ENCODE measurements at places on chromosomes 7 and 10.

GRCh38 chr7:44338600-44338999 is 13.2 kb upstream of the CAMK2B start:
- no peaks in the 10 kb centered on the region for H3K4me1 ChIP-seq
- H3K4me3 ChIP-seq = no peak overlapping the region
- no peaks in the 10 kb centered on the region for H3K27me3 ChIP-seq
- no peak overlapping the region for H3K27ac ChIP-seq

DNA sequence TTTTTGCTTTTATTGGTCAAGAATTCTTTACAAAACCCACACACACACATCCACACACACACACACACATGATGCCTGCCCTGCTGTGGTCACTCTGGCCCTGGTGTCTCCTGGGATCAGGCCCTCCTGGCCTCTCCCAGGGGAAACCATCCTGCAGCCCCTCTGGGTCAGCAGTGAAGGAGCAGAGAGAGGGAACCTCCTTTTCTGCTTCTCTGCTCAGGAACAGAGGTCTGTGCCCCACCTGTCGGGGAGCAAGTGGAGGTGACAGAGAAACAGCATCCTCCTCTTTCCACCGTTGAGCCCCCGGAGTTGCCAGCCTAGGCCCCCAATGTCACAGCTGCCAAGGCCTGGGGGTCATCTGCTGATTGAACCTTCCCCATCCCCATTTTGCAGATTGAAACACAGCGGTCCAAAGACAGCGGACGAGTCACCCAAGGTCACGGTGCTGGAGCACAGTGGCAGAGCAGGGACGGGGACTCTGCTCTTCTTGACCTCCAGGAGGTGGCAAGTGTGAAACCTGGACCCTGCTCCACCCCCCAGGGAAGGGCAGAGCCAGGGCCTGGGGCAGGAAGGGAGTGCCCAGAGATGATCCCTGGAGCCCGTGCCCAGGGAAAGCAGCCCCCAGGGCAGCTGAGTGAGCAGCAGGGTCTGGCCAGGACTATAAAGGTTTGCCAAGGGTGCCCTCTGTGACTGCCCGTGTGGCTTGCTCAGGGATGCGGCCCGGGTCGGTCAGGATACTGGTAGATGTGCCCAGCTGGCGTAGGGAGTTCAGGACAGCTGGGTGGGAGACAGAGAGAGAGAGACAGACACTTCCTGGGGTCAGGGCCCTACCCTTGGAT is 15.0 kb upstream of the TBL2 start:
- H3K4me1 ChIP-seq = no peaks in the 10 kb centered on the region
- DNase-seq = no peak

DNA sequence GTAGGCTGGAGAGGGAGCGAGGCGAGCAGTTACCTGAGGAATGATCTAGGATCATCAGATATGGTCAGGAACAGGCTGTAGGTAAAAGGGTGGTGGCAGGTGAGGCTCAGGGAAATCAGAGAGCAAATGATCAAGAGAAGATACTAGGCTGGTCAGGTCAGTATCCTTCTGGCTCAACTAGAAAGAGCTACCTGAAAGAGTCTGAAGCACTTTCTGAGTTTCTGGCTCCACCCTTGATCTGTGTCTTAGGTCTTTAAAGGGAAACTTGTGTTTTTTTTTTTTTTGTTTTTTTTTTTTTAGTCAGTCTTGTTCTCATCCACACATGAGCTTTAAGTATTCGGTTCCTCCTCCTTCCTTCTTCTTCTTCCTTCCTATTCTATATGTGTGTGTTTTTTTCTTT is 10.5 kb downstream of the ADAM22 start:
- H3K4me1 ChIP-seq = no peaks in the 10 kb centered on the region
- H3K4me3 ChIP-seq = no peak overlapping the region
- H3K27ac ChIP-seq = no peak overlapping the region
- no peak for DNase-seq
- H3K27me3 ChIP-seq = no peaks in the 10 kb centered on the region
- H3K36me3 ChIP-seq = no peaks in the 10 kb centered on the region

- H3K4me1 ChIP-seq = no peaks in the 10 kb centered on the region
- peaks cover 7% of the 10 kb centered on the region for H3K27me3 ChIP-seq
- no peak overlapping the region for H3K4me3 ChIP-seq
- no peak overlapping the region for H3K27ac ChIP-seq
- no peak for DNase-seq
Measured at GRCh38 chr10:79249186-79250121, 97.8 kb upstream of the PPIF start.

DNA sequence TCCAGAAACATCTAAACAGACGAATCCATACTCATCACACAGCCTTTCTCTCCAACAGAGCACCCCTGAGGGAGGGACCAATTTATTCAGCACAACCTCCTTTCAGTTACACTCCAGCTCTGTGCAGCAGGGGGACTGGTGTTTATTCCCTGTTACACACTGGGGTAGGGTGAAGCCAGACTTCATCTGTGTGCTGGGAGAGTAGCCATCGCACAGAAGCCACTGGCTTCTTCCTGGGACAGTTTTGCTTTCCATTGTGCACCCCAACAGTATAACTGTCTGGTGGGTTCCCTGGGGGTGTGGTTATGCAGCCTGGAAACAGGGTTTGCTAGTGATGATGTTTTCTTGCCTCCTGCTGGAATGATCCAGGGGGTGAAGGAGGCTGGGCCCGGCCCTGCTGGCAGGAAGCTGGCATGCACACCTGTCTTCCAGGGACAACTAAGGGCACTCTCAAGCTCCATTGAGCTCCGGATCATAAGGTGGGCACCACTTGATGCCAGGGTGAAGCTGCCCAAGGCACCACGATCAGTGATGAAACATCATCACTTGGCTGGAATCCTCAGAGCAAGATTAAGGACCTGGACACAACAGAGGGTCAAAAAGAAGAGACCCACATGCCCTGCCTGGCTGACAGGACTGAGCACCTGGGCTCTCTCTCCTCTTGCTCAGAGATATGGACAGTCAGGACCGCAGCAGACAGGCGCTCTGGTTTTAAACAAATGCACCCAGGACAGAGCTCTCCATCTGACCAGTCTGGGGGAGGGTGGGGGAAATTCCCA is 293.2 kb downstream of the GRID1 start:
- no peak for DNase-seq
- H3K36me3 ChIP-seq = no peaks in the 10 kb centered on the region
- no peak overlapping the region for H3K27ac ChIP-seq
- H3K27me3 ChIP-seq = no peaks in the 10 kb centered on the region
- no peaks in the 10 kb centered on the region for H3K4me1 ChIP-seq

DNA sequence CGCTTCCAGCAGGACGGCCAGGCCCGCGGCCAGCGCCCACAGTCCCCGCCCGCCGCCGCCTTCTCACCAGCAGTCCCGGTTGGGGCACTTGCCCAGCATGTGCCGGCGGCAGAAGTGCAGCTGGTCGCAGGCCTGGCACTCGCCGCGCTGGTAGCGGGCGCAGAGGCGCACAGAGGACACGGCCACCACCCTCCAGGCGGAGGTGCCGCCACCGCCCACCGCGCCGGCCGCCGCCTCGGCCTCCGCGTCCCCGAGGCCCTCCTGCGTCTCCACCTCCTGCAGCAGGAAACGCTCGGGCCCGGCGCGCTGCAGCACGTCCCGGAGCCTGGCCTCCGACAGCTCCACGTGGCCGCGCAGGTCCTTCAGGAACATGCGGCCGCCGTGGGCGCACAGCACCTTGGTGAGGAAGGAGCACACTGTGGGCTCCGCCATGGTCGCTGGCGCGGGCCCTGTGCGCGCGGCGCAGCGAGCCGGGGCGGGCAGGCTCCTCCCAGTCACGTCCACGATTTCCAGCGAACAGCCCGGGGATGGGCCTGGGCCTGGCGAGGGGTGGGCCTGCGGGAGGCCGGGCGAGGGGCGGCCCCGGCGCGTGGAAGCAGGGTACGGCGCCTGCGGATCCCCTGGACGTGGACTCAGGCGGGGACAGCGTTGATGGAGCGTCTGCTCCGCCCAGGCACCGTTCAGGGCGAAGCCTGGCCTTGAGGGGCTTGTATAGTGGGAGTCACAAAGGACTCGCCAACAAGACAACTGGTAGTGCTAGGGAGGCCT is at the start of gene ZC3HAV1L:
Gene ZC3HAV1L (minus strand): TSS at position 457 of the 768 bp plus-strand sequence. CDS start 25 bp downstream, at position 432.
- no peaks in the 10 kb centered on the region for H3K36me3 ChIP-seq
- DNase-seq = peak; percentile 61
- H3K4me1 ChIP-seq = peaks cover 2% of the 10 kb centered on the region
- H3K4me3 ChIP-seq = peak within 1 kb of the TSS; percentile 72
- H3K27ac ChIP-seq = no peak within 1 kb of the TSS
- no peaks in the 10 kb centered on the region for H3K27me3 ChIP-seq

- H3K27ac ChIP-seq = no peak overlapping the region
- H3K36me3 ChIP-seq = no peaks in the 10 kb centered on the region
- no peak for DNase-seq
- H3K4me1 ChIP-seq = no peaks in the 10 kb centered on the region
- H3K27me3 ChIP-seq = no peaks in the 10 kb centered on the region
Measured at GRCh38 chr7:97601931-97602457, 129.9 kb upstream of the TAC1 start.

- no peak overlapping the region for H3K27ac ChIP-seq
- peaks cover 31% of the 10 kb centered on the region for H3K27me3 ChIP-seq
- no peak for DNase-seq
- H3K36me3 ChIP-seq = no peaks in the 10 kb centered on the region
Measured at GRCh38 chr10:21502348-21502740, 23.1 kb downstream of the SKIDA1 start.

GRCh38 chr10:26335574-26336093 is 102.5 kb upstream of the APBB1IP start:
- H3K27me3 ChIP-seq = no peaks in the 10 kb centered on the region
- H3K4me1 ChIP-seq = no peaks in the 10 kb centered on the region
- no peak overlapping the region for H3K4me3 ChIP-seq

- H3K4me3 ChIP-seq = no peak overlapping the region
- H3K4me1 ChIP-seq = no peaks in the 10 kb centered on the region
- no peaks in the 10 kb centered on the region for H3K27me3 ChIP-seq
Measured at GRCh38 chr7:3068530-3068929, 24.9 kb upstream of the CARD11 start.

- peak; percentile 75 for DNase-seq
- peaks cover 9% of the 10 kb centered on the region for H3K4me1 ChIP-seq
- peaks cover 3% of the 10 kb centered on the region for H3K36me3 ChIP-seq
- peak overlapping the region; percentile 95 for H3K27ac ChIP-seq
Measured at GRCh38 chr10:103231047-103231551, 14.6 kb upstream of the RPEL1 start.

GRCh38 chr7:151427705-151428377 is 12.1 kb downstream of the CRYGN start:
- peaks cover 3% of the 10 kb centered on the region for H3K4me1 ChIP-seq
- no peak for DNase-seq
- H3K27me3 ChIP-seq = no peaks in the 10 kb centered on the region
- H3K4me3 ChIP-seq = no peak overlapping the region
- no peaks in the 10 kb centered on the region for H3K36me3 ChIP-seq

DNA sequence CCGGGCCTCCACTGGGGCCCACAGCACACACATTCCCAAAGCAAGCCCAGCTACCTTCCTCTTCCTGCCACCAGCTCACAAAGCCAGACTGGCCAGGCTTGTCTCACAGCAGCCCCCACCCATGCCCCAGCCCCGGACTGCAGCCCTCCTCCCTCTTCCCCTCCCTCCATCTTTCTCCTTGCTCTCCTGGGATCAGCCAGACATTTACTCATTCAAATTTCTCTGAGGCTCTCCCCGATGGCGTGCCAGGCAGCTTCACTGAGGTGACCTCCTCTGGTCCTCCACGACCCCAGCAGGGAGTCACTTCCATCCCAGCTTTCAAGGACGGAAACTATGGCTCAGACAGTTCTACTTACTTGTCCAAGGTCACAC is 187.5 kb downstream of the GRID1 start:
- no peaks in the 10 kb centered on the region for H3K27me3 ChIP-seq
- DNase-seq = no peak
- H3K4me3 ChIP-seq = no peak overlapping the region
- H3K27ac ChIP-seq = no peak overlapping the region
- H3K36me3 ChIP-seq = no peaks in the 10 kb centered on the region

- no peak overlapping the region for H3K4me3 ChIP-seq
- H3K27me3 ChIP-seq = no peaks in the 10 kb centered on the region
- DNase-seq = no peak
- peaks cover 70% of the 10 kb centered on the region for H3K36me3 ChIP-seq
- H3K27ac ChIP-seq = no peak overlapping the region
- peaks cover 4% of the 10 kb centered on the region for H3K4me1 ChIP-seq
Measured at GRCh38 chr10:97475936-97476594, 22.2 kb downstream of the MMS19 start.

DNA sequence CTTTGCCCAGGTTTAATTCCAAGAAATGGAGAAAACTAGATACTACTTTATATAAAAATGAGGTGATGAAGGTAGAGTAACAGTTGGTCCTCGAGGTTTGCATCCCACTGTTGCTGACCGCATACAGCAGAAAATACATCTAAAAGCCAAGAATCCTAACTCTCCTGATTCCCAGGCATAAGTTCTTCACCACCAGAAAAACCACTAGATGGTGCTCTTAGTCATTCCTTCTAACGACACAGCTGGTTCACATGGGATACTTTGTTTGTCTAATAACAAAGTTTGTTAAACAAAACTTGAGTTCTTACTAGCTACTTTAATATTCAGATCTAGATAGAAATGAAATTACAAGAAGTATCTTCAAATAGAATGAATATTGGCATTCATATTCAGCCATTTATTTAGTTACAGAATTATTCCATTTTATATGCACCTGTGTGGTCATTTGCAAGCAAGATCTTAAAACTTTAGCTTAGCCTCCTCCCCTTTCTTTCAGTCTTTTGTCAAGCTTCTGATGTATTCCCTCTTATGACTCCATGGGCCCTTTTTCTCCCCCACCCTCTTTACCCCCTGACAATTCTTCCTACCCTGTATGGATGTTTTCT is 54.1 kb upstream of the CYP26C1 start:
- no peaks in the 10 kb centered on the region for H3K4me1 ChIP-seq
- DNase-seq = no peak
- H3K27me3 ChIP-seq = no peaks in the 10 kb centered on the region
- no peak overlapping the region for H3K4me3 ChIP-seq

DNA sequence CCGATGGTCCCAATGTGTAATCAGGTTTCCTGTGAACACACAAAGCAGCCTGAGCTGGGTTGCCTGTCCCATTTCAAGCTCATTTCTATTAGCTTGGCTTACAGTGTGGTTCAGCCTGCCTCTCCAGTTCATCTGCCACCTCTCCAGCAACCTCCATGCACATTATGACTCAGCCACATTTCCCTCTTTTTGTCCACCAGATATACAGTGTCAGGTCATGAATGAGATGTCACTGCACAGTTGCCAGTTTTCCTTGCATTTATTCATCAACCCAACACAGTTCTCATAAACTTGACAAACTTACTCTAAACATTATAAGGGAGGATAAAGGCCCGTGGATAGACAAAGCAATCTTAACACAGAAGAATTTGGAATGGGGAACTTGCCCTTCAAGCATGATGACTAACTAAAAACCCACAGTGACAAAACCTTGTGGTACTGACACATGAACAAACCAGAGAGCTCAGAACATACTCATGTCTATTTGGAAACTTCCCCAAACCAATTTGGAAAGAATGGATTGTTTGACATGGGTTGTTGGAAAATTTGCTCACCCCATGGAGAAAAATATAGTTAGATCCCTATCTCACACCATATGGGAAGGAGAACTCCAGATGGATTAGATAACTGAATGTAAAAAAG is 2.5 kb upstream of the CFAP58 start:
- H3K4me1 ChIP-seq = peaks cover 6% of the 10 kb centered on the region
- no peak overlapping the region for H3K27ac ChIP-seq
- H3K4me3 ChIP-seq = no peak overlapping the region
- DNase-seq = no peak
- no peaks in the 10 kb centered on the region for H3K36me3 ChIP-seq

All from H9 (cell line).